ENCODE measurements at places on chromosomes 3 and 15.

DNA sequence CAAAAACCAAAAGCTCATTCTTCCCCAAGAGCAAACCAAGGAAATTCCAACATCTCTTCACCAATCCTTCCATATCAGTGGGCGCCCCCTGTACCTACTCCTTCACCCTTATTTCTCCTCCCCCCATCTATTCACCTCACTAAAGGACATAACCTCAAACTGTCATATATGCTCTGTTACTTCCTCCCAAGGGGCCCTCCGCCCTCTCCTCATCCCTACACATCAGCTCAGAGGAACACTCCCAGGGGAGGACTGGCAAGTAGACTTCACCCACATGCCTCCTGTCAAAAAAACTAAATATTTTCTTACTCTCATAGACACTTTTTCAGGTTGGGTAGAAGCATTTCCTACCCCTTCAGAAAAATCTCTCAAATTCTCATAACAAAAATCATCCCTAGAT is 2.4 kb upstream of the AADAC start:
- DNase-seq, result no peak

- DNase-seq, result no peak
Observed at GRCh38 chr15:45116482-45117307, 2.6 kb downstream of the DUOXA2 start.

DNA sequence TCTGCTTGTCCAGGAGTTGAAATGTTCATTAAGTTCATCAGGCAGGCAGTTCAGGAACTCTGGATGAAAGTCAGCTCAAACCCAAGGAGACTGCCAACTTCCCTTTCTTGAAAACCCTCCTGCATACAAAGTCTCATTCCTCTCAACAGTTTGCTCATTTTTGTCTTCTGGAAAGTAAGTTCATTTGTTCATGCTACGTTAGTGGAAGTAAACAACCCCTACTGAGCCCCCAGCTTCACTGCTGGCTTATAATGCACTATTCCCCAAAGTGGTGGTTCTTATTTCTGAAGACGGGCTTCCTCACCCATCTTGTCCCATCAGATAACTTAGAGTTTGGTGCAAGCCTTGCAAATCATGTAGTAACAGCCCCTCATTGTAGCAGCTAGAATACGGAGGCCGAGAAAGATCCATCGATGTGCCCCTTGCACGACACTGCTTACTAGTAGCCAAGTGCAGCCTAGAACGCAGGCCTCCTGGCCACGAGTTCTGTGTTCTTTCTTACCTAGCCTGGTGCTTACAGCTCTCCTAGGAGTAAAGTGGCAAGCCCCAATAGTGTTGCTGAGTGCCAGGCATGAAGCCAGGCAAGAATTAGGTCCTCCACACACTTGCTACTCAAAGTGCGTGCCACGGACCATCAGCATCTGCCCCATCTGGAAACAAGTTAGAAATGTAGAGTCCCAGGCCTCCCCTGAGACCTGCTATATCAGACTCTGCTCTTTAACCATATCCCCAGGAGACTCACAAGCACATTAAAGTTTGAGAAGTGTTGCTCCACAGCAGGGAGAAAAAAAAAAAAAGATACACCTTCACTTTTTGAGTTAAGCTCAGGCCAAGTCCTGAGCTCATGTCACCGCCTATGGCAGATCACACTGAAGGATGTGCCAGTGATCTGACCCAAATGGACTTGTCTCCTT is 82.5 kb downstream of the RFTN1 start:
- DNase-seq, result no peak

DNA sequence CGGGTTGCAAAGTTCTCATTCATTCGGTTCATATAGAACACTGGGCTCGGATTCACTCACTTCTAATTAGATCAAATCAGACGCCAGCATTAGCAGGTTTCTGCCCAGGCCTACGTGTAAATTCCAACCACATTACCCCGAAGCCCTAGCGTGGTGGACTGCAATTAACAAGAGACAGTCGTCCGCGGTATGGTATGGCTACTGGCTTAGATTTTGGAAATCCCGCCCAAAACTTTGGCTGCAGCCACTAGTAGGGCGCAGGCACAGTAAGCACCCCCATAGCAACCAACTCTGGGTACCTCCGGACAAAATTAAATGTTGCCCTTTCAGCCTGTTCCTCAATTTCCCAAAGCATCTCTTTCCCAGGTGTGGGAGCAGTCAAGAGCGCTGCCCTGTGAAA is 771 bp downstream of the RARRES1 start:
- DNase-seq, result no peak

GRCh38 chr3:129694228-129694627 is 87.8 kb upstream of the PLXND1 start:
- no peak for DNase-seq

GRCh38 chr3:13137941-13138832 is 65.0 kb upstream of the IQSEC1 start:
- no peak for DNase-seq

DNA sequence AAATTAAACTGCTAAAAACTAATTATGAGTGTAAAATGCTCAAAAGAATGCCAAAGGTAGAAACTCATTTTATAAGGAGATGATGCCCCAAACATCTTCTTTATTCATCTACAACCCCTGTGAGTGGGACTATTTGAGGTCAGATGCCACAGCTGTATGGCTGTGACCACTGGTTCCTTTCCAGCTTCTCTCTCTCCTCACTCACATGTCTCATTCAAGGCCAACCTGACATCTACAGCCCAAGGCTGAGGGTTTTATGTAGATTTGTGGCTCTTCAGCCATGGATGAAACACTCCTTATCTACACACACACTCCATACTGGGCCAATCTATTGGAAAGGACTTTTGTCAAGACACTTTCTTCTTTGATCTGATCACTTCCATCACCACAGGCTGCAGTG is 231.3 kb downstream of the KCNMB2 start:
- DNase-seq, result no peak

- DNase-seq, result no peak
Observed at GRCh38 chr3:58012302-58012701, 4.1 kb downstream of the FLNB start.

DNA sequence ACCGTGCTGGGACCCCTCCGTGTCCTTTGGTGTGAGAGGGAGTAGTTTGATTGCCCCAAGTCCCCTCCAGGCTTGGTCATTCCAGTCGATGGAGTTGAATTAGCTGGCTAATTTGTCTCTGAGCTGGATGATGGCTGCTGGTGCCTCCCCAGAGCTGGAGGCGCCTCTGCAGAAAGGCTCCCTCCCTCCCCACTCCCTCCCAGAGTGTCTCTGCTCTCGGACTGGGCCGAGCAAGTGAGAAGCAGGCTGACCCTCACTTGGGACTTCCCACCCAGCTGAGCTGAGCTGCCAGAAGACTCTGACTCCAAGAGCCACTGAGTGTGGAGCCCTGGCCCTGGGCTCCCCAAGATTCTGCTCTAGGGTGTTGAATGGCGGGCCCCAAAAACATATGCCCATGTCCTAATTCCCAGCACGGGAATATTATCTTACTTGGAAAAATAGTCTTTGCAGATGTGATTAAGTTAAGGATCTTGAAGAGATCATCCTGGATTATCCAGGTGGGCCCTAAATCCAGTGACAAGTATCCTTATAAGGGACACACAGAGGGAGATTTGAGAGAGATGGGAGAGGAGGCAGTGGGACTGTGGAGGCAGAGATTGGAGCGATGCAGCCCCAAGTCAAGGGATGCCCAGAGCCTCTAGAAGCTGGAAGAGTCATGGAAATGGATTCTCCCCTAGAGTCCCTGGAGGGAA is 60.7 kb upstream of the TLE3 start:
- no peak for DNase-seq

DNA sequence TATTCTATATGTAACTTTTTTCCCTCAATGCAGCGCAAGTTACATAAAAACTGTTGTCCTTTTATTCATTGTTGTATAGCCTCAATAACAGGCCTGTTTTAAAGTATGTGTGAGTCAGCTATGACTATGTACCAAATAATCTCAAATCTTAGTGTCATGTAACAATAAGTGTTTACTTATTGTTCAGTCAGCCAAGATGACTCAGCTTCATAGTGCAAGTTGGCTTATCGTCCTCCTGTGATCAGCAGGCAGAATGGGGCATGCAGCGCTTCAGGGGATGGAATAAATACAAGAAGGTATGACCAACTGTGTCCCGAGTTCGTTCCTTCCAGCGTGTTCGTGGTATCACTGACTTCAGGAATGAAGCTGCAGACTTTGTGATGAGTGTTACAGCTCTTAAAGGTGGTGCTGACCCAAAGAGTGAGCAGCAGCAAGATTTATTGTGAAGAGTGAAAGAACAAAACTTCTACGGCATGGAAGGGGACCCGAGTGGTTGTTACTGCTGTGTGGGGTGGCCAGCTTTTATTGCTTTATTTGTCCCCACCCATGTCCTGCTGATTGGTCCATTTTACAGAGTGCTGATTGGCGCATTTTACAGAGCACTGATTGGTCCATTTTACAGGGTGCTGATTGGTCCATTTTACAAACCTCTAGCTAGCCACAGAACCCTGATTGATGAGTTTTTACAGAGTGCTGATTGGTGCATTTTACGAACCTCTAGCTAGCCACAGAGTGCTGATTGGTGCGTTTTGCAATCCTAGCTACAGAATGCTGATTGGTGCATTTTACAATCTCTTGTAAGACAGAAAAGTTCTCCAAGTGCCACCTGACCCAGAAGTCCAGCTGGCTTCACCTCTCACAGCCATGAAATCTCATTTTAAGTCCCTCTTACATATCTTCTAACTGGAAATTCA is 1016.0 kb downstream of the MCTP2 start:
- DNase-seq, result peak; percentile 98

- no peak for DNase-seq
Observed at GRCh38 chr15:36432161-36432560, 147.3 kb upstream of the CDIN1 start.

DNA sequence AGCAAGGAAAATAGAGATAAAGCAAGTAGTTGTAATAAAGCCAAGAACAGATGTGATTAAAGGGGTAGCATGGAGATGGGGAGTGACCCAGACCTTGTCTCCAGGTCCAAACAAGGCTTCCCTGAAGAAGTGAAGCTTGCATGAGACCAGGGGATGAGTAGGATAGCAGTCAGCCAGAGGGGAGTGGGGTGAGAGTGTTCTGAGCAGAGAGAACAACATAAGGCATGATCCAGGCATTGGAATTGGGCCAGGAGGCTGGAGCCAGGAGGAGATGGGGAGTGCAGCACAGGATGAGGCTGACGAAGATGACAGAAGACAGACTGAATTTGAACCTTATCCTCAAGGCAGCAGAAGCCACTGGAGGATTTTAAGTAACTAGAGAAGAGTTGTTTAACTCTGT is 7.2 kb downstream of the TMOD2 start:
- DNase-seq, result no peak

- DNase-seq, result no peak
Observed at GRCh38 chr15:87118435-87118834, 1038.8 kb downstream of the AGBL1 start.

GRCh38 chr3:172247525-172248274 is 200.6 kb downstream of the GHSR start:
- DNase-seq, result no peak

- DNase-seq, result no peak
Observed at GRCh38 chr3:129052675-129053074, 7.9 kb upstream of the GP9 start.

DNA sequence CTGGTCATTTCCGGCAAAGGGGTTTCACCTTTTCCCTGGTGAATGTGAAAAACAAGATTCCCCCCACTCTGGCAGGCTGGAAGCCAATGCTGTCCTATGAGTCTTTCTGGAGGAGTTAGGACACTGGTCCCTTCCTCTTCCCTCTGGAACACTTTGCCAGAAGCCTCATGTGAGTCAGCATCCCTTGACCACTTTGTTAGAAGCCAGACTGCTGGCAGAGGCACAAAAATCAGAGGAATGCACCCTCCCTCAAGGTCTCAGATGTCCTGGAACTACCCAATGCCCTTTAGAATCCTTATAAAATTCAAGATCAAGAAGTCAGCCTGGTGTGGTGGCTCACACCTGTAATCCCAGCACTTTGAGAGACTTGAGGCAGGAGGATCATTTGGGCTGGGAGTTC is 26.6 kb downstream of the ITGB5 start:
- peak; percentile 96 for DNase-seq

DNA sequence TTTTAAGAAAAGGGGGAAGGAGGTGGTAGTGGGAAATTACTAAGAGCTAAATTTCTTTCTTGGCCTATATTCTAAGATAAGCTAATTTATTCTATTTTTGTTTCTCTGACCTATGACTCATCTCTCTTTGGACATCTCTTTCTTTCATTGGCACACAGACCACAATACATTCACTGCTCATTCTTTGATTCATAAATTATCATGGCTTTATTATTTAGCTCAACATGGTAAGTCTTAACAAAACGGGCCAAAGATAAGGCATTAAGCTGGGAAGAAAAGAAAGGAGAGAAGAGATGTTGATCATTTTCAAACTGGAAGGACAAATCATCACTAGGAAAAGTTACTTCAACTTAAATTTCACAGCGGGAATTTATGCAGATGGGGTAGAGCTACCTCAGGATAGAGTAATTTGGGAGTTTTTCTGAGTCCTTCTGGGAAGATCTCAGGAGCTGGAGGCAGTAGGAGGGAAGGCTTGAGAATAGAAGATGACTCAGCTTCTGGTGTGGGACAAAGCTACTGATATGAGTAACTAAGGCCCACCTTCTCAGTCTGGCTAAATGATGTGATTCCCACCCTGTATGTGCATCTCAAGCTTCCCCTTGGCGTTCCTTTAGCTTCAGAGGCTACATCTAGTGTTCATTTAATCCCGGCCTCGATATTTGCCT is 7.5 kb upstream of the ALCAM start:
- no peak for DNase-seq

DNA sequence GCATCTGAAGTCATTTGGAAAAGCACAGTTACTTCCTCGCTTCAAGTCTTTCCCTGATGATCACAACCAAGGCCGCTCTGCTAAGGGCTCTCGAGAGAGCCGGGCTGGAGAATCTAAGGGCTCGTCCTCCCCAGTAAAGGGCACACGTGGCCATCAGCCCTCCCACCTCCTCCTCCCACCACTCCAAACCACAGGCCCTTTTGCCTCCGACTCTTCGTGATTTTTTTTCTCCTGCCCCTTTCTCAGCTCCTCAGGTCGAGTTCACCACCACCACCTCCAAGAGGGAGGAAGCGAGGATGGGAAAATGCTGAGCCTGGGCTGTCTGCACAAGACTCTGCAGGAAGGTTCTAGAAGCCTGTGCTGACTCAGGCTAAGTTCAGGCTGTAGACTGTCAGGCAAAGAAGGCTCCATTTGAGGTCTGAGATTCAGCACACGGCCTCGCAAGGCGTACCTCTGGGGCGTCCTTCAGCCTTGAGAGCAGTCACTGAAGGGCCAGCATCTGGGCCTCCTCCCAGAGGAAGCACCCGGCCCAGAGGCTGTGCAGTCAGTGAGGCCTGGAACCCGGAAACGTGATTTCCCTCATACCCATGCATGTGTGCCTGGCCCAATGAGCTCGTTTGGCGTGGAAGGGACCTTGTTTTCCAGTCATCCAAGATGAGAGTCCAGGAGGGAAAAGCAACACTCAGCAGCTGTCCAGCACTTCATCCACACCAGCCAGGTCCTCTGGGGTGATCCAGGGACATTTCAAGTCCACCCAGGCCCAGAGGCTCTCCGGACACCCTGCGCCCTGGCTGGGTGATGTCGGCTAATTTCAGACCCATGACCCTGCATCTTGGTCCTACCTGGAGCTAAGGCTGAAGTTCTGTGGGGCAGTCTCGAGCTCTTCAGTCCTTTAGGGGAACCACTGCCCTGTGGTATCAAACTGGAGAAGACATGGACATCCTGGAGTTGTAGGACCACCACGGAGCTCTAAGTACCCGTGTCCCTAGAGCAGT is 196.8 kb downstream of the XXYLT1 start:
- no peak for DNase-seq

Measured in HS-27A (cell line).